ENCODE measurements at places on chromosomes 2 and 18.
A peak's percentile ranks its signal among the peaks of the same experiment; 100 is the strongest.

GRCh38 chr2:68726100-68726499 lies 8.5 kb upstream of the ARHGAP25 start:
- no peak for DNase-seq

- no peak for DNase-seq
Observed at GRCh38 chr2:158518084-158518483, 61.3 kb downstream of the PKP4 start.

GRCh38 chr2:189465076-189465475 lies 23.8 kb downstream of the WDR75 start:
- no peak for DNase-seq

DNA sequence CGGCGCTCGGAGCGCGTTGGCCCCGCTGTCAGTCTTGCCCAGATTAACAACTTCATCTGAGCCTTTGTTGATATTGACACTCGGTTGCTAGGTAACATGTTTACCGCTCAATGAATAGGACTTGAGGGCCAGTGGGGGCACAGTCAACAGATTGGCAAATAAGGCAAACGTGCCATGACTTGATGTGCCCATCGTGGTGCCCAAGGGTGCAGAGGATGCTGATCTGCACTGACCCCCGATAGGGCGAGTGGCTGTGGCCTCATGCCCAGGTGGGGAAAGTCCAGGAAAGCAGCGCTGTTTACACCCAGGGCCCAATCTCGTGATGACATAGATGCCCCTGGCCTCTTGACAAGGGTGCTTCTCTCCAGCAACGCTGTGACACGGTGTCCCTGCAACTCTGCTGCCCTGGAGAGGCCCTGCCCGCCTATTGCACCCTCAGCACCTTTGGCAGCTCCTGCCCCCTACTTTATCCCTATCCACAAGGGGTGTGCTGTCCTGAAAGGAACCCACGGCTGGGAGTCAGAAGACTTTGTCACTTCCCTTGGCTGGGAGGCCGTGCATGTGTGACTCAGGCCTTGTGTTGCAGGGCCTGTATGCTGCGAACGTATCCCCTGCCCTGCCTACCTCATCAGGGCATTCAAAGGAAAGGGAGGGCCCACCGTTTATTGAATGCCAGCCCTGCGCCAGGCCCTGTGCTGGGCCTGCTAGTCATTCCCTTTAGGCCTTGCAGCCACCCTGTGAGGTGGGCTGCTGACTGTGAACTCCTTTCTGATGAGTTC lies 158.0 kb downstream of the INHBB start:
- no peak for DNase-seq

GRCh38 chr2:223247136-223247535 lies 195.1 kb downstream of the KCNE4 start:
- DNase-seq: no peak

GRCh38 chr18:21109936-21110712 lies 1.5 kb downstream of the ROCK1 start:
- DNase-seq: no peak

GRCh38 chr2:206647985-206648384 lies 5.7 kb downstream of the FAM237A start:
- DNase-seq: no peak

- DNase-seq: no peak
Observed at GRCh38 chr2:186467421-186467820, 18.6 kb upstream of the ZC3H15 start.

- DNase-seq: no peak
Observed at GRCh38 chr2:196434217-196434616, 205.3 kb upstream of the CCDC150 start.

- peak; percentile 54 for DNase-seq
Observed at GRCh38 chr2:197378494-197379307, 56.1 kb downstream of the SF3B1 start.

DNA sequence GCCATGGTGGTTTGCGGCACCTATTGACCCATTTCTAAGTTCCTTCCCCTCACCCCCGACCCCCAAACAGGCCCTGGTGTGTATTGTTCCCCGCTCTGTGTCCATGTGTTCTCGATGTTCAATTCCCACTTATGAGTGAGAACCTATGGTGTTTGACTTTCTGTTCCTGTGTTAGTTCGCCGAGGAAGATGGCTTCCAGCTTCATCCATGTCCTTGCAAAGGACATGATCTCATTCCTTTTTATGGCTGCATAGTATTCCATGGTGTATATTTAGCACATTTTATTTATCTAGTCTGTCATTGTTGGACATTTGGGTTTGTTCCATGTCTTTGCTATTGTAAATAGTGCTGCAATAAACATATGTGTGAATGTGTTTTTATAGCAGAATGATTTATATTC lies 183.6 kb downstream of the GBX2 start:
- DNase-seq: no peak

DNA sequence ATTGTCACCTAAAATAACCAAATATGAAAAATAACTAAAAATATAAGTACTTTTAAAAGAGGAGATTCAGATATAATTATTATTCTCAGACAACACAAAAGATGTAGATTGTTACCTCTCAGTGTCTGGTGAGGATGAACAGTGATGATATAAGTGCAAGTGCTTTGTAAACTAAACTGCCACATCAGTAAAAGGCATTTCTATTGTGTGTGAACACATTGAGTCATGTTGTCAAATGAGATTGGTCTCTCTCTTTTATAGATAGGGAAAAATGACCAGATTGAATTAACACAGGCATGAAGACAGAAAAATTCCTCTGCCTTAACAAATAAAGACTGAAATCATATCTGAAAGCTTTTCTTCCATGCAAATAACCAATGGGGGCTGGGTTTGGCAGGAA lies 182.4 kb upstream of the TMEFF2 start:
- DNase-seq: no peak

- DNase-seq: no peak
Observed at GRCh38 chr2:223591596-223591995, 10.6 kb downstream of the SCG2 start.

GRCh38 chr18:79792988-79793355 lies 4.8 kb upstream of the KCNG2 start:
- DNase-seq: no peak

- no peak for DNase-seq
Observed at GRCh38 chr18:54351186-54351585, 6.5 kb downstream of the STARD6 start.

DNA sequence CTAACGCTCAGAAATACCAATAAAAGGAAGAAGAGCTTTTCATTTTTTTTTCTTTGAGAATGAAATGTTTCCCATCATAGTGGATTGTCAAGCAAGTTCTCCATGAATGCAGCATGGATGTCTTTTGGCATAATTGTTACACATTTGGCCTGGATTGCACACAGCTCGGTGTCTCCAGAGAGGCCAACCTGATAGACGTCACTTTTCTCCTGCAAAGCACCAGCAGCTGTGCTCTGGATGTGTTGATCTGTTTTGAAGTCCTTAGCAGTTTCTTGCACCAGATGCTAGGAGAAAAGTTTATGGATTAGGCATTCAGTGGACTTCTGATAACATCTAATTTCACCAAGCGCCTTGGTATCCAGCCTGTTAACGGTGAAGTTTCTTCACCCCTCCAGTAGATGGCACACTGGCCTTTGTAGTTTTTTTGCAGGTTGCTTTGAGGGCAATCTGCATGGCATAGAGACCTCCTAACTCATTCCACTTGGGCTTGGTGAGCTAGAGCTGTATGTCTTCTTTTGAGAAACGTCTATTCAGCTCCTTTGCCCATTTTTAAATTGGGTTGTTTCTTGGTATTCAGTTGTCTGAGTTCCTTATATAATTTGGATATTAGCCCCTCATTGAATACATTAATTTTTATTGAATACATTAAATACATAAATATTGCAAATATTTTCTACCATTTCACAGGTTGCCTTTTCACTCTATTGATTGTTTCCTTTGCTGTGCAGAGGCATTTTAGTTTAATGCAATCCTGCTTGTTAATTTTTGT lies 59.7 kb downstream of the PTH2R start:
- no peak for DNase-seq

GRCh38 chr2:120675460-120676130 lies 60.1 kb upstream of the GLI2 start:
- DNase-seq: peak; percentile 21

DNA sequence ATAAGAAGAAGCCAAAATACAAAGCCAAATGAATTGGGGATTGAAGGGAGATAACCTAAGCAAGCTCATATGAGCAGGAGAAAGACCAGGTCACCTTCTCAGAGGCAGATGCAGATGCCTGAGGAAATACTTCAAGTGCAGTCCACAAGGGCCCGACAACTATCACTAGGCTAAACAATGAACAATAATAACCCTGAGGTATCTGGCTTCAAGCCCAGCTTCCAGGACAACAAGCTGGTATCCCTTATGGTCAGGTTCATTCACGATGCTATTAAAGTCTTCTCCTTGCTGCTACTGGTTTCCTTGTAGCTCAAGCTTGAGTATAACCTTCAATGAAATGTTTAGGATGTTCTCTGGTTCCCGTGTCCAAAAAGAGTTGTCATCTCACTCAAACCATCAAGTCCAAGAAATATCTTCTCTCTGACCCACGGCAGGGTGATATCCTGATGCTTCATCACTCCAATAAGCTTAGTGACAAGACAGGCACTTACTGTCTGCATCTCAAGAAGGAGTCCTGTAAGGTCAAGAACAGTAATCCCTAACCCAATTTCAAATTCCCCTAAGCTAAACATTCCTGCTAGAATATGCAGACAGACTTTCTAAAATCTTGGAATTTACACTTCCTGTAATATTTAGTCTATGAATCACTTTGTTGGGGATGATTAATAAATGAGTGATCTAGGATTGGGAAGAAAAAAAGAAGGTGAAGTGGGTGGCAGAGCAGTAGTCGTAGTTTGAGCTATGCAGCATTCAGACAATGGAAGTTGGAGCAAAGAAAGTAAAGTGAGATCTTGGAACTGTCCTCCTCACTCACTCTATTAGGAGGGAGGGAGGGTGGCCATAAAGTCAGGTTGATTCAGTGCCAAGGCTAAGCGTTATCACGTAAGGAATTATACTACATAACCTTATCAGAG lies 33.1 kb downstream of the CHN1 start:
- DNase-seq: no peak

DNA sequence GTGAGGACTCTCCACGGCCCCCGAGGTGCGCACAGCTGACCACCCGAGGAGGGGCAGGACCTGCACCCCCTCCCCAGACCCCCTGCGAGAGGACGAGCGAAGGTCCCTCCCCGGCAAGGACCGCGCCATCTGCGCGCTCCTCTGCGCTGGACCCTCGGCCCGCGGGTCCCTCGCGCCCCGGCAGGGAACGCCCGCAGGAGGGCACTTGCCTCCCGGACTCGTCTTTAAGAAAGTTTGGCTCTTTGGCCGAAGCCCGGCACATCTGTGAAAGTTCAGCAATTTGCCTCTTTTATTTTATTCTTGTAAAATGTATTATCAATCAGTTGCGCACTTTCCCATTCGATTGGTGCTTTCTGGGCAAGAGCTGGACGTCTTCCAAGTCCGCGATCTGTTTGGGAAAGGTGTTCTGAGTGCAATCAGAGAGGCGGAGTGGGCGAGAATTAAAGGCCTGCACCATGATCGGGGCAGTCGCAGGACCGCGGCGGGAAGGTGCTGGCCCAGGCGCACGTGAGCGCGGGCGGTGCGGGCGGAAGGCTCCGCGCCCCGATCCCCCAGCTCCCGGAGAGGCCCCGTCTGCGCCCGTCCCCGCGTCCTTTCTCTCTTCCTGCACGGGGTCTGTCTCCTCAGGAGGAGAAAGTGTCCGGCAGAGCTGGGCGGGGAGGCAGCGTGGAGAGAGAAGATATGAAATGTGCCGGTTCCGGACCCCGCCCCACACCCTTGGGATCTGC lies 1.6 kb upstream of the ALKAL2 start:
- DNase-seq: no peak

DNA sequence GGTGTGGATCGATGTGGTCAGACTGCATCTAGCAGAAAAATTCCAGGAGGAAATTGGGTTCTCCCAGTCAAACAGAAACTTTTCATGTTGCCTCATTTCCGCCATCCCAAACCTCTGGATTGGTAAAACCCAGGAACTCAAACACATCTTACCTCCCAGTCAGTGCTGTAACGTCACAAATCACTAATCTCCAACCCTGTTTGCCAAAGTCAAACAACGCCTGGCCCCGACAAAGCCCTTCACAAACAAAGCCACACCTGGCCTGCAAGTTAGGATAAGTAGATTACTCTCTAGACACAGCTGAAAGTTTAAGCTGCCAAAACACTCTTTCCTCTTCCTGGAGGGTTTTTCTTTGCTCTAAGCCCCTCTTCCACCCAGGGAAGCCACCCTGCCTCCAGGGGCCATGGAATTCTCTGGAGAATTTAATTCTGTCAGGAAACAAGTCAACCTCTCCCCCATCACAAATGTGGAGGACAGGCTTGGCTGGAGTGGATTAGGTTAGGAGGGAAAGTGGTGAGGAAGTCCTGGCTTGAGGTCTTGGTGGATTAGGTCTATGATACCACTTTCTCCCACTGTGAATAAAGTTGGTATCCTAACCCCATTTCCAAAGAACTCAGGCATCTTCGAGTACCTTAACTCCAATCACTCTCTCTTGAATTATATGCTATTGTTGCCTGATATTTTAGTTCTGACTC lies 86.7 kb downstream of the LYPD6B start:
- no peak for DNase-seq

- no peak for DNase-seq
Observed at GRCh38 chr2:105380432-105381100, 18.3 kb downstream of the FHL2 start.

- DNase-seq: no peak
Observed at GRCh38 chr2:121078899-121079298, 206.1 kb downstream of the TFCP2L1 start.

GRCh38 chr2:25339211-25339674 lies 2.5 kb downstream of the DNMT3A start:
- no peak for DNase-seq

DNA sequence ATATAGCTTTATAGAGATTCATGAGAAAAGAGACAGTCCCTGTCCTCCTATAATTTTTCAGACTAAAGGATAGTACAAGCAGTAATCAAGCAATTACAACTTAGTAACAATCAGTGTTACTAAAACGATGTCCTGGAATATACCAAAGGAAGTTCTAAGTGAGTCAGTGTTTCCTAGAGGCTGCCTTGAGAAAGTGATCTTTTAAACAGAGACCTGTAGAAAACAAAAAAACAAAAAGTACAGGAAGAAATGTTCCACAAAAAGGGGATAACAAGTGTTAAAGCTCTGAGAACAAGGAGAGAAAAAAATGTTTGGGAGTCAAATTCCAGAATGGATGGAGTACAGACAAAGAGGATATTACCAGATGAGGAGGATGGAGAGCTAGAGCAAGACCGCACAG lies 556.4 kb downstream of the ERBB4 start:
- DNase-seq: no peak

GRCh38 chr18:7017013-7017412 lies 100.6 kb downstream of the LAMA1 start:
- DNase-seq: no peak

DNA sequence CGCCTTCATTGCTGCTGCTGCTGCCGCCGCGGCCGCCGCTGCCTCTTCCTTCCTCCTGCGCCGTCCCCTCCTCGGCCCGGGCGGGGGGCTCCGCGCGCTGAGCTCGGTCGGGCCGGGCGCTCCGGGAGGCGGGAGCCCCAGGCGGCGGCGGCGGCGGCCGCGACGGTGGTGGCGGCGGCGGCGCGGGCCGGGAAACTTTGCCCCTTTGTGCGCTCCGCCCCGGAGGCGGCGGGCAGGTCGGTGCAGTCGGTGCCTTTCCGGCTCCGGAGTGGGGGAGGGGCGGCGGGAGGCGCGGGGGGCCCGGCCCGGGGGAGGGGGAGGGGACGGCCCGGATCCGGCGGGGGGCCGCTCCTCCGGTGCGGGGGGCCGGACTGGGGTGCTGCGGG lies 205 bp downstream of the TET3 start:
- peak; percentile 77 for DNase-seq

- DNase-seq: no peak
Observed at GRCh38 chr2:161170958-161171932, 11.0 kb downstream of the TANK start.

Measured in CD8-positive, alpha-beta memory T cell (primary cell).